ENCODE measurements at places on chromosomes 11 and 22. TPM values are rescaled to one million over a fixed set of nuclear protein-coding genes. Genes with fewer than 3 reads are reported as not detected.

- no peak for DNase-seq
Measured at GRCh38 chr22:50206599-50206998, 5.8 kb downstream of the SELENOO start.

DNA sequence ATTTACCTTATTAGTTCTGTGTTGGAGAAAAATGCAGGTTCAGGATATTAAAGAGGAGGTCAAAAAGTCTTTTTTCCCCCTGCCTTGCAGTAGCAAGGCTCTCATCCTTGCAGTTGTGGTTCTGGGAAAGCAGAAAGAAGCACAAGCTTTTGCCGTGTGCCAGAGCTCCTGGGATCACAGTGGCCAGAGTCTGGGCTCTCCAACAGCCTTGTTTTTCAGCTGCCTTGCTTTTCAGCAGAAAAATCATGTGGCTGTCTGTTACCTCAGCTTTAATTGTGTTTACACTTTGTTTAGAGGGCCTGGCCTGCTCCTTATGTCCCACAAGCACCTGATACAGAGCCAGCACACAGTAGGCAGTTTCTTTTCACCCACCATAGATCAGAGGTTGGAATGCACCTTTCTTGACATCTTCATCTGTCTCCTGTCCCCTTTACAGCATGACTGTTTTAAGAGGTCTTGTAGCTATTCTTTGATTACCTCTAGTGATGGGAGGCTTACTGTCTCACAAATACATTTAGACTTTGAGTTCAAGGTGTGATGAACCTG is 67.5 kb downstream of the TEAD1 start:
- no peak for DNase-seq

DNA sequence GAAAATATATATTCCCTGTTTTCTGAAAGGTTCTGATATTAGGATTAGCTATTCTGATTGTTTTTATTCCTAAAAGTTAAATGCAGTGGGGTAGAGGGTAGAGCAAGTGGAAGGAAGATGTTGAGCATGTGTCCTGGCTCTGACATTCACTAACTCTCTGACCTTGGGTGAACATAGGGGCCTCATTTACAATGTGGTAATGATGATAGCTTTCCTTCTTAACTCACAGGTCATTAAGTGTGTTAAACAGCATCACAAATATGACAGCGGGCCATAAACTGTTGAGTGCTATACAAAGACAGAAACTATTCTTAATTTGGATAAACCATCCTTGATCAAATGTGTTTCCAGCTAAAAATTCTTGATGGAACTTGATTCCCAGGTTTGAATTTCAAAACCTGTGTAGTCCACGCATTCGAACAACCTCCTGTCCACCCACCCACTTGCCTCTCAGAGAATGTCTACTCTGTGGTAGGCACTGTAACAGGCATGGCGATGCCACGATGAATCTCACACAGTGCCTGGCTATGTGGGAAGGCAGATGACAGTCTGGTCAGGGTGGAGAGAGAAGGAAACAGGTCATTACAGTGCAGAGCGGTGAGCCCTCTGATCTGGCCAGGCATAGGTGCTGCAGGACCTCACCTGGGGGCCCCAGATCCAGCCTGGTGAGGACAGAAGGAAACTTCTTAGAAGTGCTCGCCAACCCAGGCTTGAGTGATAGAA is 19.3 kb upstream of the PEX26 start:
- no peak for DNase-seq

DNA sequence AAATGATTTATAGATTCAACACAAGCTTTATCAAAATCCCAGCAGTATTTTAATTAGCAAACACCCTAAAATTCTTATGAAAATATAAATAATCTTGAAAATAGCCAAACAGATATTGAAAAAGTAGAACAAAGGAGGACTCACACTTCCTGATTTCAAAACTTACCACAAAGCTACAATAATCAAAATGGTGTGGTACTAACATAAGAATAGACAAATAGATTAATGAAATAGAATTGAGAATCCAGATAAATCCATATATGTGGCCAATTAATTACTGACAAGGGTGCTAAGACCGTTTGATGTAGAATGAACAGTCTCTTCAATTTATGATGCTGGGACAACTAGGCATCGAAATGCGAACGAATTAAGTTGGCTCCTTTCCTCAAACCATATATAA is 49.6 kb upstream of the TEAD1 start:
- no peak for DNase-seq

DNA sequence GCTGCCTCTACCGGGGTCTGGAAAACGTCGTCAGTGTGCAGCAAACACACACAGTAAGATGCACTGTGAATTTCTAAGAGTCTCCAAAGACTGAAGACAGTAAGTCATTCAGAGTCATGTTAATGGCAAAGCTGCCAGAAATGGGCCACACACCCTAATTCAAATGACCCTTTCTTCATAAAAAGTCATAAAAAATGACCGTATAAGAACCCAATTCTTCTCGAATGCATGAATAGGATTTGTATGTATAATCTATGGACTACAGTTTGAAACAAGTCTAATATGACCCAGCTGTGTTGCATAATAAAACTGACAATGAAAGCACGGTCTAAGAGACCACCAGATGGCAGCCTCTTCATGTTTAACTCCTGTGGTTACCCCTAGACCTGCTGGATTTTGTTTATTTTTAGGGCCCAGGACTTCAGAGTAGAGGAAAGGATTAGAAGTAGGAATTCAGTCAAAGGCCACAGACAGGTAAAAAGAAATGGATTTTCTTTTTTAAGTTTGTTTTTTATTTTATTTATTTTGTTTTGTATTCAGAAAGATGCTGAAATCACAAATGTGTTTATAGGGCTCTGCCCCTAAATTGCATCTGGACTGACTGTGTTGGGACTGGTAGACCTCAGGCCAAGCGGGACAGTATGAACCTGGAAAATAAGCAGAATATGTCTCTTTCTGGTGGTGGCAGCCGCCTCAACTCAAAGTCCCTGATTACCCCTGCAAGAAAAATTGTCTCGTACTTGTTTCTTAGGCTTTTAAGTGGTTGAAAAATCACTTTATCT is 32.1 kb upstream of the SLC5A12 start:
- DNase-seq = peak; percentile 2

DNA sequence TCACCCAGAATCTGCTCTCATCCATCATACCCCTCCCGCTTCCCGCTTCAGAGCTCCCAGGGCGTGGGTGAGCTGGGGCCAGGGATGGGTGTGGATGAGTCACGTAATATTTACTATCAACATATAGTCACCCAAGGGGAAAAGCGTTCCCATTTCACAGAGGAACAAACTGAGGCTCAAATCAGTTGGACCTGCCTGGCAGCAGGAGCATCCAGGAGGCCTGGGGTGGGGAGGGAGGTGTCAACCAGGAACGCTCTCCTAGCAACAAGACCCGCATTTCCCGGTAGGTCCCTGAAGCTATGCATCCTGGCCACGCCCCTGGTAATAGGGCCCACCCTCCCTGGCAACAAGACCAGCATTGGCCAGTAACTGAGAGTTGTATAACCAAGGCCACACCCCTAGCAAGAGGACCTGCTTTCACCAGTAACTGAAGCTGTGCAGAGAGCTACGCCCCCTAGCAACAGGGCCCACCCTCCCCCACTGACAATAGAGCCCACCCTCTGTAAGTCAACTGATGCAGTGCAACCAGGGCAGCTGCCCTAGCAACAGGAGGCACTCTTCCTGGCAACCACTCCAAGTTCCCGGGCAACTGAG is 32.7 kb upstream of the TXNRD2 start:
- DNase-seq = peak; percentile 41

DNA sequence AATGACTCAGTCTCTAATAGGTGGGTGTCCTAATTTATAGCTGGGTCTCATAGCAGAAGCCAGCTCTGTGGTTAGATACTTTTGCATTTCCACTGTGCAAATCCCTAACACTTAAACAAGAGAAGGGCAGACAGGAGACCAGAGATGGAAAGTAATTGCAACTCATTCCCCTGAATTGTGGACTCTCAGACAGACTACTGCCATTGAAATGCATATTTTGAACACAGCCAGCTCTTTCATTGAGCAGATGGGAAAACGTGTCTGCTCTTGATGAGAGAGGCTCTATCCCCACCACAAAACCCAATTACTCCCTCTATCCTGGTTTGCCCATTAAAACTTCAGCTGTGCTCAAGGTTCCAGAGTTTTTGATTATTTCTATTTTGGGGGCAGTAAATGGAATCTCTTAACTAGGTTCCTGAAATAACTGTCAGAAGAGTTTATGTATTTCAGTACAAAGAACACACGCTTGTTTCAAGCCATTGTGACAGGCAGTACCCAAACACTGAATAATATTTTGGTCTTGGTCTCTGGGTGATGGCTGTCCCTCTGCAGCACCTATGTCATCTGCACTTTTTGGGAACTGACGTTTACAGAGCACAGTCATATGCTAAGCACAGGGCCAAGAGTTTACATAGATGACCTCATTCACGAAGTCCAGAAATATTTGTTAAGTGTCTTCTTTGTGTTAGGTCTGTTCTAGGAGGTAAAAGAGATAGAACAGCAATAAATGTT is 41.7 kb downstream of the FAM227A start:
- no peak for DNase-seq

- no peak for DNase-seq
Measured at GRCh38 chr11:75056814-75057213, 39.9 kb downstream of the OR2AT4 start.

GRCh38 chr22:37801946-37802309 is 5.8 kb upstream of the GCAT start:
- no peak for DNase-seq

DNA sequence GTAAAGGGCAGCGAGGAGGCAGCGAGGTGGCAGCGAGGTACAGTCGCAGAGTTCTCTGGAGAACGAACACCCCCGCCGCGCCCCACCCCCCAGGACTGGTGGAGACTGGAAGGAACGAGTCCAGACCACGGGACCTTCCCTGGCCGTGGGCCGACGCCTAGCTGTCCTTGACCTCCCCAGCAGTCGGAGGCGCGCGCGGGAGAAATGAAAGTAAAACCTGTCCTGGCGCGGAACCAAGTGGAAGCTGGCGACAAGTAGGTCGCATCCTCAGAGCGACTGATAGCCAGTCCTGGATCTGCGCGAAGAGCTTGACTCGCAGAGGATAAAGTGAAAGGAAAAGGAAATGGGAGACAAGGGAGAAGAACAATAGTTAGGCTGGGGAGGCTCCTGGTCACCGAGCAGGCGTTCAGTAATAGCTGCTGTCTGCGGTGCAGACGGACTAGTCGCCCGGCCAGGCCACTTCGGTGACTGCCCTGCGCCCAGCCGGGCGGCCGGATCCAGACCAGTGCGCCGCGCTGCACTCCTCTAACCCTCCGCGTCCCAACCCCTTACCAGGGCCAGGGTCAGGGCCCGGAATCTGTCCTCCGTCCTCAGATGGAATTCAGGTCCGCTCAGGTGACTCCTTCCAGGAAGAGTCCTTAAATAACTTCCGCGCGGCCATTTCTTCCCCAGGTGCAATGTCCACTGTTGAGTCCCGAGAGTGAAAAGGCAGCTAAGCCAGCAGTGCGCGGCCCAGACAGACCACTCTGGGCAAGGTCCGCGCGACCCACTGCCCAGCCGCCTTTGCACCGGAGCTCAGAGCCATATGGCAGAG is 1.9 kb upstream of the ADM start:
- no peak for DNase-seq

GRCh38 chr11:36744375-36745168 is 146.5 kb upstream of the RAG2 start:
- DNase-seq = peak; percentile 46

DNA sequence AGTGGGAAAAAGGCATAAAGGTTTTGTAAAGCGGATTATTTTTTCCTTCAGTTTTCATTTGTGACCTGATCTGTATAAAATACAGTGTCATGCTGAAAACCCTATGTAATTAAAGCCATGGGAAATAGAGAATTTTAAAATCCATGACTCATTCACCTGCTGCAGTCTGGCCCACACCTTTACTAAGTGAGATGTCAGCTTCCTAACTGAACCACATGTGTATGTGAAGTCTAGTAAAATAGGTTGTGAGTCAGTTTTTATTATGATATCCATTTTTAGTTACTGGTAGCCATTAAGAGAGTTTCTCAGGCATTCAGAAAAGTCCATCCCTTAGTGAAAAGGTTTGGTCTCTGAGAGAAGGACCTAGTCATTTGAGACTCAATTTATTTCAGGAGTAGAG is 60.9 kb downstream of the TRIM44 start:
- no peak for DNase-seq

GRCh38 chr11:14583252-14584034 is 60.2 kb upstream of the PDE3B start:
- no peak for DNase-seq

DNA sequence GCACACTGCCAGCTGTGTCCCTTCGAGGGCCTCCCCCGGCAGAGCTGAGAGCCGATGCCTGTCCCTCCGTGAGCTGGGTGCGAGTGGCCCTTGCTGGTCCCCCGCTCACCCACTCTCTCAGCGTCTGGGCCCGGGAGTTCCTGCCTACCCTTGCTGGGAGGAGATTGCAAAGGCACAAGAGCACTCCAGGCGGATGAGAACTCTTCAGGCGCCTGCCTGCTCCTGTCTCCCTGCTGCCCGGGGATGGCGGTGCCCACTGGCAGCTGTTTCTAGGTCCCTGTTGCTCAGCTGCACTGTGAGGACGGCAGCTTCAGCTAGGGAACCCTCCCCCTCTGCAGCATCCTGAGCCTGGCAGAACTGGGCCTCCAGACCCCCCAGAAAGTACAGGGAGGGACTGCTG is 61.1 kb downstream of the FLRT1 start:
- DNase-seq = no peak

- DNase-seq = no peak
Measured at GRCh38 chr11:16678466-16679116, 59.9 kb upstream of the C11orf58 start.

GRCh38 chr22:38981005-38981991 is 849 bp upstream of the APOBEC3B start:
- DNase-seq = peak; percentile 37

DNA sequence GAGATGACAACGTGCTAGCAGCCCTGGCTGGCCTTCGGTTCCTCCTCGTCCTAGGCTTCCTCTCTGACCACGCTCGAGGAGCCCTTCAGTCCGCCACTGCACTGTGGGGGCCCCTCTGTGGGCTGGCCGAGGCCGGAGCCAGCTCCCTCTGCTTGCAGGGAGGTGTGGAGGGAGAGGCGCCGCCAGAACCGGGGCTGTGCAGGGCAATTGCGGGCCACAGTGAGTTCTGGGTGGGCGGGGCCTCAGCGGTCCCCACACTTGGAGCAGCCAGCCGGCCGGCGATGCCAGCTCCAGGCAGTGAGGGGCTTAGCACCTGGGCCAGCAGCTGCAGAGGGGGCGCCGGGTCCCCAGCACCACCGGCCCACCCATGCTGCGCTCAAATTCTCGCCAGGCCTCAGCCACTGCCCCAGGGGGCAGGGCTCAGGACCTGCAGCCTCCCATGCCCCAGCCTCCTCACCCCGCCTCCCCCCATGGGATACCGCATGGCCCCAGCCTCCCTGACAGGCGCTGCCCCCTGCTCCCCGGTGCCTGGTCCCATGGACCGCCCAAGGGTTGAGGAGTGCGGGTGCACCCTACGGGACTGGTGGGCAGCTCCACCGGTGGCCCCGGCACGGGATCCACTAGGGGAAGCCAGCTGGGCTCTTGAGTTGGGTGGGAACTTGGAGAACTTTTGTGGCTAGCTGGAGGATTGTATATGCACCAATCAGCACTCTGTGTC is 399.4 kb downstream of the LUZP2 start:
- no peak for DNase-seq

The GDPD4 gene
- not detected for total RNA-seq

The IGF2 gene
- total RNA-seq = 17.9 TPM

The KCNE3 gene
- total RNA-seq = not detected

The CHEK1 gene
- 69.3 TPM for total RNA-seq

The UPK3A gene
- total RNA-seq = not detected

All from HCT116 (cell line).